ENCODE measurements at places on chromosomes 12 and 14.

DNA sequence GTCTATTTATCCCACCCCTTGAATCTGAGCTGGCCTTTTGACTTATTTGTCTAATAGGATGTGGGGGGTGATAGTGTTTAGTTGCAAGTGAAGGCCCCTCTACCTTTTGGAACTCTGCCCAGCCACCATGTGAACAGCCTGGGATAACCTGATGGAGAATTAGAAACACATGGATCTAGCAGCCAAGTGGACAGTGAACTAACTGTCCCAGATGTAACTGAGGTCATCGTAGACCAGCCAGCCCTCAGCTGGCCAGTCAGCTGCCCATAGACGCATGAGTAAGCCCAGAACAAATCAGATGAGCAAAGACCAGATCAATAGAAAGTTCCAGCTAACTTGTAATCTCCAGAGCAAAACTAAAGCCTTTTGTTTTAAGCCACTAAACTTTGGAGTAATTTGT, 19.0 kb downstream of the KLRB1 start:
- no peak for DNase-seq

DNA sequence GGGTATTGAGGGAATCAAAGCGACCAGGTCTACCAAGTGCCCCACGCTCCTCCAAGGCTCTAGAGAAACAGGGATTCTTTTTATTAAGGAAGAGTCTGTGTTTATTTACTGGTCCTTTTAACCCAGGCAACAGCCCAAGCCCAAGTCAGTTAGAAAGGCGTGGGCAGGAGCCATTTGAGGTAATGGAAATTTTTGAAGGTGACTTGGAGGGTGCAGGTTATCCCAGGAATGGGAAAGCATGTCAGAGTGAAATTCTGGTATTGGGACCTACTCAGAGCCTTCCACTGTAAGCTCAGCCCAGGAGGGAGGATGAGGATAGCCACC, 2.9 kb downstream of the SLC6A12 start:
- DNase-seq = no peak

DNA sequence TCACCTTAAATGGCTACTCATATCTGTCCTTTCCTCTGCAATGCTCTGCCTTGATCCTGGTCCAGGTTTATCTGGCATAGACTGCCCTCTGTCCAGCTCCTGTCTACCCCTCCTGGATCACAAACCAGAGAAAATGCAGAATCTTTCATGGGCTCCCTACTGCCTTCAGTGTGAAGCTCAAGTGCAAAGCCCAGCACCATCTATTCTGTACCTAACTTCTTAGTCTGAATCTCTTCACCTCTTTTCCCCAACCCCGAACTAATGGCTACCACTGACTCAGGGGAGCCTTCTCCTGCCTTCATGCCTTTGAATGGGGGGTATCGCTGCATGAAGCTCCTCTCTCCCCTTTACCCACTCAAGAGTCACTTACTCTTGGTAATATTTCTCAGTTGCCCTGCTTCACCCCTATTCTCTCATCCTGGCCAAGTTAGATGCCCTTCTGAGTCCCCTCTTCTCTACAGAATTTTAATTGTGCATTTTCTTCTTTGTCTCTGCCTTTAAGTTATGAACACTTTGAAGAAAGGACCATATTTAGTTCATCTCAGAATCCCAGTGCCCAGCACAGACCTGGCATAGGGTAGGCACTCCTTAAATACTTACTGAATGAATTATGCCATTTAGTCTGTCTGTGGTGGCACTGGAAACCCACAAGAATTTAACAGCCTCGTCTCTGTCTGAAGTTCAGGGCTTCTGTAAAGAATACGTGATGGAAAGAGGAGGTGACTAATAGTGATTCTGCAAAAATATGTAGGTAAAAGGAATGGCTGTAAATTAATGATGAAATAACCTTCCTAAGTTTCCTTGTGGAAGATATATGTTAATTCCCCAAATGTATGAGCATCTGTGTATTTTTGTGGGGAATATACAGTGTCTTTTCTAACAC, 191.3 kb upstream of the AMIGO2 start:
- peak; percentile 97 for DNase-seq

DNA sequence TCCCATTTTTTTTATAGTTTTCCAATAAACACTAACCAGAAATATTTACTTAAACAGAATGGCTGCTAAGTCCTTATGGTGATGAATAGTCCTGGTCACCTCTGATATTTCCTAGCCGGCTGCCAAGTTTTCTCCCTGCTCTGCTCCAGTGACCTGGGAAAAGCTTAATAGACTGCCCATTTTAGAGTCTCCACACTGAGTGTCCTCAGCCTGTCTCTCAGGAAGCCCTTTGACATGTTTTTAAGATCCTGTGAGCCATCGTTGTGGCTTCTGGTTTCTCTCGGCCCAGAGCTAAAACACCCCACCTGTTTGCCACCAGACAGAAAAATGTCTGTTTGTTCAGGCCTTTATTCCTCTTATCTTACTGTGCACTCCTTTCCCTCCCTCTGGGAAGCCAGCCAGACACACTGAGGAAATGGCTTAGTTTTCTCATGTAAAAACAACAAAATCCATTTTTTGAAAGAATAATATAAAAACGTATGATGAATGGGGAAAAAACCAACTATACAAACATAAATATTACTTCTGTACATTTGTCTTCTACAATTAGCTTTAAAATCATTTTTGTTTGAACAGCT, 25.4 kb upstream of the ALDH2 start:
- no peak for DNase-seq

- peak; percentile 62 for DNase-seq
Observed at GRCh38 chr12:27979145-27979544, 6.6 kb upstream of the PTHLH start.

DNA sequence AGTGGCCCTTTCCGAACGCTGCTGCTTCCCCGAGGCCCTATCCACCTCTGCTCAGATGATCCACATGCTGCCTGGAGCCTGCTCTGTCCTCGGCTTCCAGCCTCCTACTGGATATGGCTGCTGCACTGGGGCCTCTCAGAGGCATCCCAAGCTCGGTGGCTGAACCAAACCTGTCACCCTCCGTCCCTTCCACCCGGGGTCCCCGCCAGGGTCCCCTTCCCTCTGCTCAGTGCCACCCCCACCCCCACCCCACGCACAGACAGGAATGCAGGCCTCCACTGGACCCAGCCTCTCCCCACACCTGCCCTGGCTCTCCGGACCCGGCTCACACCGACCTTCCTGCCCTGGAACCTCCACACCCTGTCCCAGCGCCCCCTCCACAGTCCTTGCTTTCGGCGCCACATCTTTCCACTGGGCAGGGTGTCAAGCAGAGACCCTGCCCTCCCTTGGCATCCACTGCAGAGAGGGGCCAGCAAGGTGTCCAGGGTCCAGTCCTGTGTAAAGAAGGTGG, 6.1 kb downstream of the CEP170B start:
- no peak for DNase-seq

GRCh38 chr12:90245391-90245790, 536.8 kb upstream of the ATP2B1 start:
- DNase-seq = no peak

DNA sequence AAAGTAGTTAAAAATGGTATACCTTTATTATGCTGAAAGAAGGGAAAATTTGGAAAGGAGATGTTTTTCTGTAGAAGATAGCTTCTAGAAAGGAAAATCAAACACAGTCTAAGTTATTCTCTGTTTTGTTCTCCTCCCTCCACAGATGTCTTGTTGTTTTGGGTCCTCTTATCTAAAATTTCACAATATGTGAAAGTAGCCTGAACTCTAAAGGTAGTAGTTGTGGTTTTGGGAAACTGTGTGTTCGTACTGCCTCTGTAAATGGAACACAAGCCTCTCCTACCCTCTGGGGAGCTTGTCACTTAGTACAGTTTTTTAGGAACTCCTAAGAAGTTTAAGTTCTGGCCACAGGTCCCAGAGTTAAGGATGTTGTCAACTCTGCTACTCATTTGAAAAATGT, 112.6 kb downstream of the CRADD start:
- DNase-seq = no peak

- no peak for DNase-seq
Observed at GRCh38 chr14:74405663-74406062, 20.3 kb downstream of the SYNDIG1L start.

DNA sequence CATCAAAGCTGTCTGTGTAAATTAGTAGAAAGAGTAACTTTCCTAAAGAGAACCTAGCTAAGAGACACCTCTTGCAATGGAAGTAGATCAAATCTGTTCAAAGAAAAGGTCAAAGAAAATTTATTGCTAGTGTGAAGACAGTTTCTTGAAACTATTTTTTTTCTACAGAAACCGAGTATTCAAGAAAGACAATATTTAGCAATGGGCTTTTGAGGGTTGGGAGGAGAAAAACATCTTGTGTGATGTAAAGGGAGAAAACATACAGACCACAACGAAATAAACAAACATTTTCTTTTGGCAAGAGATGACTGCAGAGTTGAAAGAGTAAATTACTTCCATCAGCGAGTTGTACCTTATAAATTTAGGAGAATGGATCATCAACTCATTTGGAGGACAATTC, 24.4 kb downstream of the NKX2-1 start:
- no peak for DNase-seq

DNA sequence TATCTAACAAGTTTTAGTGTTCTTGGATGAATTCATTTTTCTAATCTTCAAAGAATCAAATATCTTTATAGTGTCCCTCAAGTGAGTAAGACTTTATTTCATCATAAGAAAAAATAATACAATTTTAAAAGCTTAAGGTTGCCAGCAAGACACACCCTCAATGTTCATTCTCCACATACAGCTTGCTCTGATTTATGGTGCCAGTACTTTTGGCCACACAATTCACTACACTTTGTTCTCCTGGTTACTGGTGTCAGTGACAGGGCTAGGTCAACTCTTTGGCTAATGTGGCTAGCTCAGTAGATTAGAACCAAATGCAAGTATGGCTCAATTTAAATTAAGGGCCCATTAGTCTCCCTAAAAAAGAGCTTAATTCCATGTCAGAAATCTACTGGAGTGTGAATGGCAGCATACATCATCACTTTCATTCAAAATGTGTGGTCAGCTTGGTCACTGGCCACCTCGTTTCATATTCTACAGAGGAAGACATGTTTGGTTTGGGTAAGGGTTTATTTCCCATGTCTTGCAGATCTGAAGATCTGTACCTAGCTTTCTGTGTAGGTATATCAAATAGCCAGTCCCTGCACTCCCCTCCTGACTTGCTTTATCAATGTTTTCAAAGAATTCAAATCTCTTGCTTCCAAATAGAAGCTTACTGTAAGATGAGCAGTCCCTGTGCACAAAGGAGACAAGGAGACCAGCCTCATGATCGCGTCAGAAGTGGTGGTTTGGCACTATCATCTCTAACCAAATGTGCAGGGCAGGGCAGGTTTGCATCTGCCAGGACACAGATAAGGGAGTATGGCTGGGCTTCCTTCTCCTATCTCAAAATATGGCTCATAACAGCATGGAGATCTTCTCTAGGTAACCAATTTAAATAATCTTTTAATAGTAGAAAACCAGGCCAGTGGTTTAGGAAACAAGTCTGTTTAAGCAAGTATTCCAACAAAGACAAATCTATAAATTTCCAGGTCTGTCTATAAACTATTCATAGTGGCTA, 31.3 kb downstream of the HECTD4 start:
- DNase-seq = no peak

- peak; percentile 57 for DNase-seq
Observed at GRCh38 chr12:5033883-5034282, 9.8 kb upstream of the KCNA5 start.
